Kidney (tissue), 22 donors: ENCODE measurements at places on chromosomes 3 and 15.

GRCh38 chr3:69353503-69353902 is 32.4 kb downstream of the FRMD4B start:
- DNase-seq = no peak

GRCh38 chr15:41304149-41304770 is 28.1 kb downstream of the OIP5 start:
- no peak for DNase-seq

- DNase-seq = no peak
Observed at GRCh38 chr15:82950295-82950694, 2.2 kb downstream of the HOMER2 start.

GRCh38 chr15:83854321-83854720 is 200.4 kb downstream of the ADAMTSL3 start:
- DNase-seq = no peak

DNA sequence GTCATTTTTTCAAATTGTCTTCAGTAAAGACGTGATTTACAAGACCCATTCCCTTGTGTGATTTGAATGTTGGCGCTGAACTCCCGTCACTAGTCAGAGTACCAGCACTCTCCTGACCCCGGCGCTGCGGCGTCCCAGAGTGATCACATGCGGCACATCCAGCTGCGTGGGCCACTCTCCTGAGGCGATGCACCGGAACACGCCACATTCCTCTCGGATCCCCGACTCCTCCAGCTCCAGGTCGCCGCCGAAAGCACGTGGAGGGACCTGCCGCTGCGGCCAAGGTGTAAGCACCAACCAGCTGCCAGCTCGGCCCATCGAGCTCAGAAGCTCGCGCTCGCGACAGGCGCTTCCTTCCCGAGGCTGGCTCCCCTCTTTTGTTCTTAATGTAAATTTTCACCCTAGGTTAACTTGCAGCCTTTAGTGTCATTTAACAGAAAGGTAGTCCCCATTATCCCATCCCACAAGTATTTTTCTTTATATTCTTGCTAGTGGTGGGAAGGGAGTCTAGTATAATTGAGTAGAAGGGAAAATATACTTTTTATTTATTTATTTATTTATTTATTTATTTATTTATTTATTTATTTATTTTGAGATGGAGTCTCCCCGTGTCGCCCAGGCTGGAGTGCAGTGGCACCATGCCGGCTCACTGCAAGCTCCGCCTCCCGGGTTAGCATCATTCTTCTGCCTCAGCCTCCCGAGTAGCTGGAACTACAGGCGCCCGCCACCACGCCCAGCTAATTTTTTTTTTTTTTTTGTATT is 61.7 kb upstream of the VGLL3 start:
- peak; percentile 4 for DNase-seq

DNA sequence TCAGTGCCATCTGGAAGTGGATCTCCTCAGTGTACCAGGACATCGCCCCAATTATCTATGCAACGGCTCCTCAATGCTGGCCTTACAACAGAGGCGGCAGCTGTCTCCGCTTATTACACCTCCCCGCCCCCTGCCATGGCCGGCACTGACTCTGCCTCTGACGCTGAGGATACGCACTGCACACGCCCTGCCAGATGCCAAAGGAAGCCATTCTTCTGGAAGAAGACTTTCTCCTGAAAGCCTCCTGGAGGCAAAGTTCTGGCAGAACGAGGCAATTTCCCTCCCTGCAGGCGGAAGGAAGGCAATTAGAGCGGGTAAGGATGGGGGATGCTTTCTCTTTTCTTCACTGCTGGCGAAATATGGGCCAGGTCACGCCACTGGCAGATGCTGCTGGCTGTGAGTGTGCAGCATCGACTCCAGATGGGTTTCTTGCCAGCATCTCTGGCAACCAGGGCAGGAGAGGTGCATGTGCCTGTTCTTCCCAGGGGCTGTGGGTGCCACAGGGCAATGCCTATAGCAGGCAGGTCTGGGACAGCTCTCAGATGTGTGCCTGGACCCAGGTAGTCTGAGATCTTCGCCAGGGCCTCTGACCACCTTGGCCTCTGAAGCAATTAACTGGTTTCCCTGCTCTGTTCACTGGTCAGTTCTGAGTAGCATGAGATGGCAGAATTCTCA is 62.2 kb upstream of the MRPS22 start:
- DNase-seq = no peak

- DNase-seq = no peak
Observed at GRCh38 chr15:63112871-63113270, 8.8 kb upstream of the LACTB start.

- no peak for DNase-seq
Observed at GRCh38 chr15:66027268-66027805, 158.0 kb downstream of the RAB11A start.

- no peak for DNase-seq
Observed at GRCh38 chr3:51968883-51969678, 1.8 kb upstream of the PCBP4 start.

GRCh38 chr15:101623367-101624304 is 28.5 kb downstream of the TM2D3 start:
- DNase-seq = no peak

DNA sequence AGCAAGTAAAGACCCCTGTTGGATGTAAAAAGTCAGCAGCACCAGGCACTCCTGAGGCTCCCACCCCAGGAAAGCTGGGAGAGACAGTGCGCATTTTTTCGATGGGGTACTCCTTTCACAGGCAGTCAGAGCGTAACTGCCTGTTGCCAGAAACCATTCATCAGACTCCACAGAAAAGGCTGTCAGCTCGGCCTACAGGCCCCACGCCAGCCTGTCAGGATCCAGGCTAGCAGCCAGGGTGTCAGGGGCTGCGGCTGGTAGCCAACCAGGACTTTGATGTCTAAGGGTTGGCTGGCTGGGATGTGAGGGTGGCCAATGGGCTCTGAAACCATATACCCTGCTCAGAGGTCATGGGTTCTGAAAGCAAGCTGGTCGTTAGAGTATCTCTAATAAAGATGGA is 164.5 kb downstream of the WNT5A start:
- peak; percentile 59 for DNase-seq

- DNase-seq = no peak
Observed at GRCh38 chr3:58272891-58273290, 33.2 kb upstream of the RPP14 start.

GRCh38 chr3:79056498-79056897 is 711.3 kb downstream of the ROBO1 start:
- DNase-seq = no peak

GRCh38 chr3:196991581-196992460 is 23.2 kb upstream of the PIGZ start:
- peak; percentile 54 for DNase-seq

DNA sequence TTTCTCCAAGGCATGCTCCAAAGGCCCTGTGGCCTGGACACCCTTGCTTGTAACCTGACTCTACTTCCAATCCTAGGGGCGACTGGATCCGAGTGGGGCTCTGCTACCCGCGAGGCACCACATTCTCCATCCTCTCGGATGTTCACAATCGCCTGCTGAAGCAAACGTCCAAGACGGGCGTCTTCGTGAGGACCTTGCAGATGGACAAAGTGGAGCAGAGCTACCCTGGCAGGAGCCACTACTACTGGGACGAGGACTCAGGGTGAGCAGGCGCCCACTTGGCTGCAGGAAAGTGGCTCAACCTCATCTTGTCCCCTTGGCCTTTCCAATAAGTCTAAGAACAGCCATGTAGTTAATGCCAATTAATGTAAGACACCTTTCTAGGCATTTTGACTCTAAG is 51.9 kb downstream of the MESD start:
- no peak for DNase-seq

- no peak for DNase-seq
Observed at GRCh38 chr3:62446337-62446940, 73.1 kb upstream of the FEZF2 start.

GRCh38 chr15:36965570-36966342 is 134.6 kb downstream of the MEIS2 start:
- no peak for DNase-seq

- DNase-seq = peak; percentile 83
Observed at GRCh38 chr3:127457094-127457475, 133.4 kb downstream of the TPRA1 start.

GRCh38 chr3:71241246-71241901 is 342.2 kb downstream of the FOXP1 start:
- peak; percentile 60 for DNase-seq

DNA sequence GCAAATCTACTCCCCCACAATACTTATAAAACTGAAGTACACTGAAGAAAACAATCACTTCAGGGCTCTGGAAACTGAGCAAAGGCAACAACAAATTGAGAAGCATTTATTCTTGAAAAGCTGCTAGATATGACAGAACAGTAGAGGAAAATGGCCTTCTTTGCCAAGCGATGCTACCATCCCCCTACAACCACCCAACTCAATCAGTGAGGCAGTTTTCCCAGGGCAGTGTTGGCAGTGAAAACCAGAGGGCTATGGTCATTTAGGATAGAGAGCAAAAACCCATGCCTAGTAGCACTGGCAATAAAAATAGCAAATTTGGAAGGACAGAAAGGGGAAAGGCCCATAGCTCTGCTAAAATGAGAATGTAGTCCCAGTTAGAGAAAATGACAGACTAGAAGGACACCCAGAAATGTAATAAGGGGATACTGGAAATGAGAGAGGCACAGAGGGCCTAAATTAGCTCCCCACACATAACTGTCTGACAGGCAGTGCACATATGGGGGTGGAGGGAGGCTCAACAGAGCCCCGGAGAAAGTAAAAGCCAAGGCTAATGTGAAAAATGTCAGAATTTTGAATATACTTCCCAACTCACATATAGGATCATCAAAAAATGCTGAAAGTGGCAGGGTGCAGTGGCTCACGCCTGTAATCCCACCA is 143.5 kb downstream of the GSK3B start:
- no peak for DNase-seq

DNA sequence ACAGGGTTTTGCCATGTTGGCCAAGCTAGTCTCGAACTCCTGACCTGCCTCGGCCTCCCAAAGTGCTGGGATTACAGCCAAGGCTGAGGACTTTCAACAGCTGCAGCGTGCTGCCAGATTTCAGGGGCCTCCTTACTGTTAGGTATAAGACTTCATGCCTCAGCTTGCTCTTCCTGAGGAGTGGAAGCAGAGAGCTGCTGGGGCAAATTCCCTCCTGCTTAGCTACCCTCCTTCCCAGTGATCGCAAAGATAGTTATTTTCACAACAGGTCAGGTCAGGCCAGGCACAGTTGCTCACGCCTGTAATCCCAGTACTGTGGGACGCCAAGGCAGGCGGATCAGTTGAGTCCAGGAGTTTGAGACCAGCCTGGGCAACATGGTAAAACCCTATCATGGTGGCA is 2.6 kb upstream of the CPNE9 start:
- peak; percentile 27 for DNase-seq

DNA sequence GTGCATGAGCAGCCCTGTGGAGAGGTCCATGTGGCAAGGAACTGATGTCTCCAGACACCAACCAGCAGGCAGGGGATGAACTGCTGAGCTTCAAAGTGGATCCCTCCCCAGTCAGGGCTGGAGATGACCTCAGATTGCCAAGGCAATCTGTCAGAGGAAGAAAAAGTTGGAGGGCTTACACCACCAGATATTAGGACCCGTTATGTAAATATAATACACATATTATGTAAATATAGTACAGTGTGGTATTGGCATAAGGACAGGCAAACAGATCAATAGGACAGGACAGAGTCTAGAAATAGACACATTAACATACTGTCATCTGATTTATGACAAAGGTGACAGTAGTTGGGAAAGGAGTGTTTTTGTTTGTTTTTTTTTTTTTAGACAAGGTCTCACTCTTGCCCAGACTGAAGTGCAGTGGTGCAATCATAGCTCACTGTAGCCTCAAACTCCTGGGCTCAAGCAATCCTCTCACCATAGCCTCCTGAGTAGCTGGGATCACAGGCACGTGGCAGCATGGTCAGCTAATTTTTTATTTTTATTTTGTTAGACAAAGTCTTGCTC is 18.0 kb upstream of the RAB7A start:
- DNase-seq = no peak

- no peak for DNase-seq
Observed at GRCh38 chr15:28944696-28945300, 59.0 kb downstream of the APBA2 start.

- no peak for DNase-seq
Observed at GRCh38 chr15:36005542-36005941, 459.6 kb upstream of the DPH6 start.

DNA sequence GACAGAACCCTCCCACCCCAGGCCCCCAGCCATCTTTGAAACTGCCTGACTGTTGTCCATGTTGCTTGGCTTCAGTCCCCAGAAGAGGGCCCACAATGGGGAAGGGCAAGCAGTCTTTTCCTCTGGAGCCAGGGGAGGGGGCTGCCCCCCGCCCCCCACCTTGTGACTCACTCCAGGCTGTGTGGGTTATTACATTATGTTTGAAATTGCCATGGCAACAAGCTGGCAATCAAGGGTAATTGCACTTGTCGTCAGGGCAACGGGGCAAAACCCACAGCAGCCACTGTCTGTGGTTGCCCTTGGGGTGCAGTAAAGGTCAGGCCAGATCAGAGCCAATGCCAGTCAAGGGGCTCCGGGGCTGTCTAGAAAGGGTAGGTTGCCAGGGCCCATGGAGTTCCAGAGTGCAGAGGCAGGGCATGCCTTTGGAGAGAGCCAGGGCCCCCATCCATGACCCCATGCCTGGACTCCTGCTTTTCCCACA is 3.1 kb upstream of the CAMKV start:
- peak; percentile 3 for DNase-seq

DNA sequence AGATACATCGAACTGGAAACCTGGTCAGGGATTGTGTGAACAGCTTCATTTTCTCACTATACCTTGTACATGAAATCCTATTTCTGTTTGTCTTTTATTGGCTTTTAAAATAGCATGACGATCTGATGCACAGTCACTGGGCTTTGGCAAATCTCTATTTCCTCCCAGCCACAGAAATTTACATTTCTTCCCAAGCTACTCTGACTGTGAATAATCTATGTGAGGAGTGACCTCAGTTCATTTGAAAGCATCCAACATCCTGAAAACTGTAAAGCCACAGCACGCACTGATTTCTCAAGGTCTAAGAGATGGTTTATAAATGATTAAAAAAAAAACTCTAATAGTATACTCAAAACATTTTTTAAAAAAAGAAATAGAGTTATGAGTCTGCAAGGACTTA is 450.3 kb downstream of the IL5RA start:
- no peak for DNase-seq

GRCh38 chr3:13579063-13579462 is 30.1 kb downstream of the FBLN2 start:
- no peak for DNase-seq

DNA sequence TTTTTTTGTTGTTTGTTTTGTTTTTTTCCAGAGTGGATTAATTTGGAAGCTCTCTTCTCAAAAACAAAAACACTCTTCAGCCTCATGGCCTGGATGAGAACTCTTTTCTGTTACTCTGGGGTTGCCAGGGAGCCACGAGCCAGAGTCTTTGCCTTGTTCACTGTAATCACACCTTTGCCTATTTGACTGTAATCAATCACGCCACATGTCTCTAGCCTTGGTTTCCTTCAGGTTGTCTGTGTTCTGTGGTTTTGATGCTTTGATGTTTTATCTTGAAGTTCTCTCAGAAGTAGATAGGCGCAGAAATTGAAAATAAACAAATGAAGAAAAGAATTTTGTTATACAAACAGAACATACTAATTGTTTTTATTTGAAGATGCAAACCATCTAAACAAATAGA is 62.3 kb upstream of the IGF1R start:
- no peak for DNase-seq

DNA sequence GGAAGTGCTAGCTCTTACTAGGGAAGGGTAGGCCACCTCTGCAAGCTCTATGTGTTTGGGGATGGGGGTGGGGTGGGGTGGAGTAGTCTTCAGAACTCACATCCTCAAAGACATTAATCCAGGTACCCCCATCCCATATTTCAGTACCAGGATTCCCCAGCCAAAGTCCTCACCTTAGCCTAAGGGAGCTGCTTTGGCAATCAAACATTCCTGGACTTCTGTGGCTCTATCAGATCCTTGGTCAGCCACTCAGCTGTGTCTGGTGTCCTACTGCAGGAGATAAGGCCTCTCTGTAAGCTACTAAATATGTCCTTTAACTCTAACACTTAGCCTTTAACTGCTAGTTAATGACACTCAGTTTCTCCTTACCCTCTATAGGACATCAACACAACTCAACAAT is 26.9 kb downstream of the FAM240A start:
- no peak for DNase-seq
